ENCODE measurements at places on chromosomes 2 and 18.

GRCh38 chr2:19829672-19830071 lies 72.1 kb downstream of the TTC32 start:
- no peak for DNase-seq

- no peak for DNase-seq
Observed at GRCh38 chr2:75174981-75175380, 24.3 kb downstream of the TACR1 start.

GRCh38 chr2:152335726-152336118 lies 748 bp downstream of the FMNL2 start:
- no peak for DNase-seq

- DNase-seq, result no peak
Observed at GRCh38 chr18:77433076-77433475, 183.4 kb downstream of the GALR1 start.

DNA sequence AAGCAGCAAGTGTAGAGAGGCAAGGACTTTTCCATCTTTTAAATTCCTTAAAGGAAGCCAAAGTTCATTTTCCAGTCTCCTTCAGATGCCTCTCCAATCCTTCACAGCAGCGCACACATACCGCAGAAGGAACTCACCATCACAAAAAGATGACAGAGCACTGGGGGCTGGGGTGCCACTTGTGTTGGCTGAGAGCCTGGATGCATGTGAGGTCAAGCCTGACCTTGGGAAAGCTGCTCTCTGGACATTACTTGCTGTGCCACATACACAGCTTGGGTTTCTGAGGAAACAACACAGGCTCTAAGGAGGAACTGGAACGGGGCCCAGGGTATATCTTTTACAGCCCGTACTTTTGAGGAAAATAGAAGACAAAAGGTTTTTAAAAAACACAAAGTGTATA lies 364.3 kb upstream of the MEX3C start:
- no peak for DNase-seq

GRCh38 chr18:35045121-35045520 lies 3.9 kb downstream of the MAPRE2 start:
- peak; percentile 37 for DNase-seq

DNA sequence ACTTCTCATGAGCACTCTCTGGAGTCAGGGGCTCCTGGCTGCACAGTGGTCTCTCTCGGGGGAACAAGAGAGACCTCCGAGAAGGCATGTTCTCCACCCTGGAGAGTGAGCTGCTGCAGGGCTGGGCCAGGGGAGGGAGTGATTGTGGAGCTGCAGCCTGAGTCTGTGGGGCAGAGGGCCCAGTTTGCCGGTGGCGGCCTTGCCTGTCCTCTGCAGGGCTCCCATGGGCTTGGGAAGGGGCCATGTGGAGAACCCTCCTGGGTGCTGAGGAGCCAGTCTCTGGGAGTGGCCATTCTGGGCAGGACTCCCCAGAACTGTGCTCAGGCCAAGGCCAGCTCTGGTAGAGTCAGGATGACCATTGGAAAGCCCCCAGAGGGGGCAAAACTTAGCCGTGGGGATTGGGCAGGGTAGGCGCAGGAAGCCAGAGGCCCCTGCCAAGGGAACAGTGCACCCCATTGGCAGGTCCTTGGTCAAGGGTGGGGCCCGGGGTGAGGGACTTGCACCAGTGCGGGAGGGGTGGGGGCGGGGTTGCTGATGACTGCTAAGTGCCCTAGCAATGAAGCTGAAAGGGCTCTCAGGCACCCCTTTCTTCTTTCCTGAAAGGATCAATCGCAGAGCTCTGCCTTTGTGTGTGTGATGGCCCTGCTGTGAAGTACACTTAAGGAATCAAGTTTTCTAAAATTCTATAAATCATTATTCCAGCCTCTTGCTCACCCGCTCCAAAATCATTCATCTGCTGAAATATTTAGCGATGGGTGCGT lies 69.7 kb upstream of the BOD1L2 start:
- no peak for DNase-seq

DNA sequence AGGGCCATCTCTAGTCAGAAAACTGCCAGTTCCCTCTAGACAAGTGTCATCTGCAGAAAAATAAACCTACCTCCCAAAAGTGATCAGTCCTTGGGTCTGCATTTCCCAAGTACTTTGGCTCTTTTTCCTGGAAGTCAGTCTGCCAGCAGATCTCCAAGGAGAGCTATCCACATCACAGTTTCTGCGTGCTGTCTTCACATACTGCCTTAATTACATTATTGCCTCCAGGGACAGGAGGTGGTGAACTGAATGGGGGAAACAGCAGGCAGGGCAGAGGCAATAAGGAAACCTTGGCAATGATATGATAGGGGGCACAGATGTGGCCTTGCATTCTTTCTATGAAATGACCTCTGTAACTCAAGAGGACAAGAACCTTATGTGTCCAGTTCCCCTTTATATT lies 105.9 kb upstream of the SIX2 start:
- no peak for DNase-seq

DNA sequence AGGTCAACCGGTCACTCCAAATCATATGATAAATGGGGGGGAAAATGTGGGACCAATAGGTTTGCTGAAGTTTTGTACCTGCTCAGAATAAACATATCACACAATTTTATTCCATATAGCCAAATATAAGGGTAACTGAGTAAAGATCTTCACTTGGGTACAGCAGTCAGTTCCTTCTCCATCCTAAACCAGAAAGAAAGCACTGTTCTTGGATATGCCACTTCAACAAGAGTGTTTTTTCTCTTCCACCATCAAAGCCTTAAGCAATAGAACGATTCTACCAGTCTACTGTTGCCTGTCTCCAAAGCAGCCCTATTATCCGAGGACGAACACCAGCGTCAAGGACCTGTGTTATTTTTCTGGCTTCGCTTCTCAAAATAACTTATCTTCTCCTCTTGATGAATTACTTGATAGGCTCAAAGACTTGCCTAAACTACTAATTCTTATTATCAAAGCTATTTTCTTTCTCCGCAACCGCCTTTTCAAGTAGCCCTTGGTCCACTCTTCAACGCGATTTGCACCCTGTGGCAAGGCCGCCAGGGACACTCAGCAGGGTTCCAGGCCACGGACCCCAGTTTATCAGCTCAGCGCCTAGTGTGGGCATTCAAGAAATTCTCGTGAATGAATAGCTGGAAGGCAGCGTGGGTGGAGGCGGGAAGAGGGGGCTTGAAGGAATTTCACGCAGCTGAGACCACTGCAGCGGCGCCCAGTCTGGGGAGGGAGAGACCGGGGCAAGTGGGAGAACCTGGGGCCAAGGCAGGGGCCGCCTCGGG lies 646 bp downstream of the ALS2 start:
- peak; percentile 58 for DNase-seq

- DNase-seq, result no peak
Observed at GRCh38 chr2:3399829-3400228, 20.3 kb downstream of the TRAPPC12 start.

DNA sequence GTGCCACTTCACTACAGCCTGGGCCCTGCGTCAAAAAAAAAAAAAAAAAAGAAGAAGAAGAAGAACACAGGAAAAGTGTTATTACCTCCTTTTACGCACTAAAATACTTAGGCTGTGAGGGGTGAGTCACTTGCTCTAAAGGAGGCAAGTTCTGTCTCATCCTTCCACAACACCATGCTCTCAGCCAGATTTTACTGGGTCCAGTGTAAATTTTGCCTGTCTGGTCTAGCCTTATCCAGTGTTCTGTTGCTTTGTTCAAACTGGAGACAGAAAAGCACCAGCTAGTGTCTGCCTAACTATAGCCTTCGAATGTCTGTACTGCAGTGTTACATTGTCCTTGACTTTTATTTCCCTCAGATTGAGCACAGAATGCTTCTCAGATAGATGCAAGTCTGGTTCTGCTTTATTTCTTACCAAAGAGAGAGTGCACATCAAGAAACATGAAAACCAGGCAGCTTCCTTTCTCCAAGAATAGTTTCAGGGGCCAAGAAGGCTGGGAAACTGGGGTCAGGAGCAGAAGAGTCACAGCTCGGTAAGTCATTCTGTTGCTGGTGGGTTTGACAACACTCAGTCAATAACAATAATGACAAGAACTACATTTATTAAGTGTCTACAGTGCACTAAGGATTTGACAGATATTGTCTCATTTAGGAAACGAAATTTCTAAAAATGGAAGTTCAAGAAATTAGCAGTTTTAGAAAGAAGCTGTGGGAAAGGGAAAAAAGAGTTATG lies 3.1 kb upstream of the MSGN1 start:
- peak; percentile 33 for DNase-seq

- no peak for DNase-seq
Observed at GRCh38 chr2:15934291-15934945, 5.9 kb upstream of the MYCN start.

GRCh38 chr2:135124924-135125886 lies 73.1 kb downstream of the RAB3GAP1 start:
- no peak for DNase-seq

DNA sequence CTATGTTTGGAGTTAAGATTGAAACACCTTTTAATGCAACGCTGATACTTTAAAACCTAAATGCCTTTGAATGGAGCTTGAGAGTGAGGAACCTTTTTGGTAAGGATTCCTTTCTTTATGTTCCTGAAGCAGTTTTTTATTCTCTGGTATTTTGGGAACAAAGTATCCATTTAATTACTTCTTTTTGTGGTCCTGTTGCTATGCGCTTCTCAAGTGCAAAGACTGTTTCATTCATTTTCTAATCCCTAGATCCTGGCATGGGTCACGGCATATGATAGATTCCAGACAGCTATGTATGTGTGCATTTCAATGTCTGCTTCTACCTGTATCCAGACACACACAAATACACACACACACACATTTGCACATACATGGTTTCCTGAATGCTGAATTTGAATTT lies 28.0 kb downstream of the TRPM8 start:
- DNase-seq, result no peak

DNA sequence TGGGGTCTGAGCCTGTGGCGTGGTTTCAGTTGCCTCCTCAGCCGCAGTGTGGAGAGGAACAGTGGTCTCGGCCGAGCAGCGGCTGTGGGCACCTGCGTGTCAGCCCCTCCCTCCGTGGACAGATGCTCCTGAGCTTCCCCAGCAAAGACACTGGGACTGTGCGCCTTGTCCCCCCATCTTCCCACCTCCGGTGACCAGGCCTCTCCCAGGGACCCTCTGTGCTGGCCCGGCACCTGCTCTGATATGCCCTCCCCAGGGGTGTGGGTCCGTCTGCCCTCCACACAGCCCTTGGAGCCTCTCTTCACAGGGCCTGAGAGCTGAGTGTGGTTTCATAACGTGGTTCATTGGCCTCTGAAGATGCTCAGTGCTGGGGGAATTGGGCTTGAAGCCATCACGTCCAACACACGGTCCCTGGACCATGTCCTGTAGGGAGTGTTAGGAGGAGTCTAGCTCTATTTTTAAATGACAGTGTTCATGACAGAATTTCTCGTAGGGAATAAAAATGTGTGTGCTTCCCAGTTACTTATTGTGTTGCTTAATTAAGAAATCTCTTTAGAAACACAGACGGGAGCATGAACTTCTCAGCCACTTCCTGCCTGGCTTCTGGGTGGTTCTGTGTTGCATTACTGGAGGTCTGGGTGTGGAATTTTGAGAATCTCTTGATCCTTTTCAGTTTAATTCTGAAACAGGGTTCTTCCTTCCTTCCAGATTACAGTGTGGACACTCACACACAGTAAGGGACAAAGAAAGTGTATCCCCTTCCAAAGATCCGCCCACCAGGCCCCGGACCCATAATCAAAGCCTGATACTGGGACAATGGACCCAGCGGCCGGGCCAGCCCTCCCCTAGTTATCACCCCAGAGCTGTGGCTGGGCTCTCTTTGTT lies 110.7 kb downstream of the NFATC1 start:
- no peak for DNase-seq

DNA sequence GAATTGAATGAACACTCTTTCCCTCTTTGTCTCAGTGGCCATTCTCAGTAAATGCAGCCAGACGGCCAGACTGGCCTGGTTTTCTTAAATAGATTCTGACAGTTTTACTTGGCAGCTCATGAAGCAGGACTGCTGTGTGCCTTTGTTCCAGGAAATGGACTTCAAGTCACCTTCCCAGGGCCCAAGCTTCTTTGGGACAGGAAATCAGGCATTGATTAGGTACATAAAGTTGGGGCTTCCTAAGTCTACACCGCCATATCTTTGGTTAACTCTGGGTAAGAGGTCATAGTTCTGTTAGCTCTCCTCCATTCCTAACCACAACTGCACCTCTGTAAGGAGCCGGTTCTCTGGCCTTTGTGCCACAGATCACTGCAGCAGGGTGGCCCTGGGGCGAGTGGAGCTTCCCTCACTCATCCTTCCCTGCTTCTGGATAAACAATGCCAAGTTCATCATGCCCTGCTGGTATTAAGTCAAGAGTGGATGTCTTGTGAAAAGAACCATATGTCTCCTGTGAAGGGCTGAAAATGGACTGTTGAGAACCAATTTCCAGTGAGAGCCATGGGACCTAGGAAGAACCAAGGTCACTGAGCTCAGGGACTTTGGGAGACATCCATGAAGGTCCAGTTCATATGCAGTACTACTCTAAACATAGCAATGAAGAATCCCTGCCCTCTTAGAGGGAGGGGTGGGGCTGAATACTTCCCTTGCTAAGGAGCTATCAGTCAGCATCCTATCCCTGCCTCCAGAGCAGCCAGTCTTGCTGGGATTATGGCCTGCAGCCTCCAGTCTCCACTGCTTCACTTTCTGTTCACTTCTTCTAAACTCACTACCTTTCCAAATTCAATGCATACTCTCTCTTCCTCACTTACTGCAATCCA lies 122.6 kb upstream of the XPO1 start:
- no peak for DNase-seq

DNA sequence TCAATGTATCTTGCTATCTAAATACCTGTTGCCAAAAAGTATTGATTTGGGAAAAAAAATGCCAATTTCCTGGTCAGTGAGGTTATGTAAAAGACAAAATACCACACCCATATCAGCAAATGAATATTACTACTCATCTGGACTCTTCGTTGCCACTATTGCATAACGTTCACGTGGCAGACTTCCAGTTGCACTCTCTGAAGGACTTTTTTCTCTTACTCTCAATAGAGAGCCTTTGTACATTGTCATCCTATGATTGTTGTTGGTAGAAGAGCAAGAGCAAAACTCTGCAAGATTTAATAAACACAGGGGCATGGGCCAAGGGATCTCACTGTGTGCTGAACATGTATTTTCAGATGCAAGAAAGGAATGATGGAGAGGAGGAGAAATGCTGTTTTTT lies 689.8 kb downstream of the MBD2 start:
- no peak for DNase-seq

DNA sequence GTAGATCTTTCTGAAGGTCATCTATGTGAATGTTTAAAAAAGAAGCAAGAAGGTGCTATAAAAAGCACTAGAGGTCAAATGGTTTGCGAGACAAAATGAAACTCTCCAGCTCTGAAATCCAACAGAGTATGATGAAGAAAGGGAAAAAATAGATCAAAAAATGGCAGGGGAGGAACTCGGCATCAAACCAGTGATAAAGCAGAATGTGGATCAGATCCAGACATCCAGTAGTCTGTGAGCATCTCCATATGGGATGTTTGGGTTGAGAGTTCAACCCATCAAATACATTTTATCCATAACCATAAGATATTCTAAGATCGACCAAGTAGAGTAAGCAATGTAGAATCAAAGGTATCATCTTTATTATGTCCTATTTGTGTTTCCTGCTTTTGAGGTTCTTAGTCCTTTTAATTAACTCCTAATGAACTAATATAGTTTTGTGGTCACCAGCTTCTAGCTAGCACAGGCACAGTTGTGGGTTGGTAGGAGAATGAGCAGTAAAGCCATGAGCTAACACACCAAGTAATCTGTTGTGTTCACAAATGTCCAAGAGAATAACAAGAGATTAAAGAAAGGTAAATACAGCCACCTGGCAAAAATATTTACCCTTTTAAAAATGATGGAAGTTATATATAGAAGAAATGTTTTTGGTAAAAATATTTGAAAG lies 160.9 kb downstream of the NEDD4L start:
- DNase-seq, result no peak

- no peak for DNase-seq
Observed at GRCh38 chr18:55031164-55031563, 71.9 kb upstream of the CCDC68 start.

Measured in common myeloid progenitor, CD34-positive (primary cell).